ENCODE measurements at places on chromosomes 2 and 18. TPM values are rescaled to one million over a fixed set of nuclear protein-coding genes. Genes with fewer than 3 reads are reported as not detected.

The IL37 gene
- total RNA-seq = 2.6 TPM

The CD207 gene
- total RNA-seq = not detected

The TUBB8B gene
- not detected for total RNA-seq

The ARHGAP28 gene
- total RNA-seq = 10.0 TPM

The HOXD13 gene
- 0.36 TPM for total RNA-seq

The DSG2 gene
- total RNA-seq = 21.1 TPM

The PIEZO2 gene
- total RNA-seq = not detected

The FLACC1 gene
- 5.9 TPM for total RNA-seq

The CCDC85A gene
- 1.1 TPM for total RNA-seq

The REG3G gene
- not detected for total RNA-seq

The KIF5C gene
- 7.3 TPM for total RNA-seq

The YIPF4 gene
- 13.1 TPM for total RNA-seq

The CCL20 gene
- total RNA-seq = 1.7 TPM

The HOXD8 gene
- total RNA-seq = 1.9 TPM

The ADCYAP1 gene
- total RNA-seq = 0.36 TPM

The IMMT gene
- total RNA-seq = 106 TPM

The ARHGAP15 gene
- not detected for total RNA-seq

The ITGB6 gene
- 7.3 TPM for total RNA-seq

The RRM2 gene
- total RNA-seq = 229 TPM

The AFF3 gene
- total RNA-seq = 0.04 TPM

The FZD7 gene
- 5.5 TPM for total RNA-seq

The DNAH7 gene
- total RNA-seq = 1.9 TPM

All from PC-3 (cell line).